ENCODE measurements at places on chromosomes 2 and 18. TPM values are rescaled to one million over a fixed set of nuclear protein-coding genes. Genes with fewer than 3 reads are reported as not detected.

The FLACC1 gene
- total RNA-seq = 0.29 TPM

The SLC16A14 gene
- 6.4 TPM for total RNA-seq

The NRP2 gene
- total RNA-seq = 1.2 TPM

The C2orf15 gene
- 1.1 TPM for total RNA-seq

The FAM110C gene
- total RNA-seq = not detected

The RFTN2 gene
- total RNA-seq = not detected

The SERPINB7 gene
- not detected for total RNA-seq

DNA sequence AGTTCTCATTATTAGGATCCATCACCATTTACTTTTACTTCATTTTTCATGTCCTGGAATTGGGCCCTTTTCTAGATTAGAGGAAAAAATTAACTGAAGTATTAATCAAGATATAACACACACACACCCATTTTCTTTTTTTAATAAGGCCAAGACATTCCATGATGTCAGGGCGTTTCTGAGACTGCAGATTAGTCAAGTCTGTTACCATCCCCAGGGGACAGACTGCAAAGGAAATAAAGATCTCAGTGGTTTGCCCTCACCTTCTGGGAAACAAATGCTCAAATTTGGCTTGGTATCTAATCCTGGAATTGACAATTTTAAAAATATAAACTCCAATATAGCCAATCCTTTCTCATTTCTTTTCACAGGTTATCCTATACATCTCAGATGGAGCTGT, 27.4 kb downstream of the RMP24 start:
- no peaks in the 10 kb centered on the region for H3K4me1 ChIP-seq
- H3K27me3 ChIP-seq = no peaks in the 10 kb centered on the region
- DNase-seq = no peak
- H3K4me3 ChIP-seq = no peak overlapping the region
- no peaks in the 10 kb centered on the region for H3K36me3 ChIP-seq
- H3K27ac ChIP-seq = no peak overlapping the region

GRCh38 chr2:47617523-47618271, 165.2 kb upstream of the MSH6 start:
- DNase-seq = no peak
- H3K36me3 ChIP-seq = no peaks in the 10 kb centered on the region
- H3K4me3 ChIP-seq = no peak overlapping the region
- no peaks in the 10 kb centered on the region for H3K4me1 ChIP-seq

DNA sequence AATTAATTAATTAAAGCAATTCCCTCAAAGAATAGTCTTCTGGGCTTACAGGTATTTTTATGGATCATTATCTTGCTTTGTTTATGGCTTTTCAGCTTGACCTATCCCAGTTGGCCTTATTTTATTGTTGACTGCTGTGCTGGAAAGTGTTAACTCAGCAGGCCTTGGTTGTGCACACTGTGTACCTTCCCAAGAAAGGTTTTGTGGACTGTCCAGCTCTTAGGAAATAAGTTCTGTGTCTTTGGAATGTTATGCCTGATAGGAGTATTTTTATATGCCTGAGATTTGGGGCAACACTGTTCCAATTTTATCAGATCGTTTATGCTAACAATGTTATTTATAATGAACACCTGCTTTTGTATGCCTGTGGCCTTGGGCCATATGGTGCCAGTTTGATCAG, 671.9 kb upstream of the ZNF804A start:
- H3K27me3 ChIP-seq = no peaks in the 10 kb centered on the region
- H3K36me3 ChIP-seq = no peaks in the 10 kb centered on the region
- DNase-seq = no peak
- H3K4me3 ChIP-seq = no peak overlapping the region
- H3K27ac ChIP-seq = no peak overlapping the region
- no peaks in the 10 kb centered on the region for H3K4me1 ChIP-seq

DNA sequence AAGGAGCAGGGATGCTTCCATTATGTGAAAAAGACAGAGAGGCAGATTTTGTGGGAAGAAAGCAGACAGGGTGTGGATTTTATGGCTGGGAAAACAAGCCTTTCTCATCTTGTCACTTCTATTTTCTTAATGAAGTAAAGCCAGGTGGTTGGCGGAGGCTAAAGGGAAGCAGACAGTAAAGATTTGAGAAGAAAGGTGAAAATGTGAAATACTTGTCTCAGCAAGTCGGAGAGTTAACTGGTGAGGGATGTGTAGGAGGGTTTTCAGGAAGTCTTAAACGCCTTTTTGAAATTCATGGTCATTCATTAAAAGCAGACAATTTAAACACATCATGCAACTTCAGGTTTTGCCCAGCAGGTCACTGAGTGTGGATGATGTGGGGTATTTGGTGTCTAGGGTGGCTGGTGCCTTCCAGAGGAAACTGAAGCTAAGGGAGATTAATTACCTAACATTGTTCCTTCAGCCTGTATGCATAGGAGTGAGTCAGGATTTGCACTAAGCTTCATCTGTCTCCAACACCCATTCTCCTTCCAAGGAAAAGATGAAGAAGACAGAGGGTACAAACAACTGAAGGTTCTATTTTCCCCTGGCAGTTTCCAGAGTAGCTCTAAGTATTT, 20.7 kb downstream of the SLC14A2 start:
- H3K36me3 ChIP-seq = no peaks in the 10 kb centered on the region
- DNase-seq = no peak
- H3K4me1 ChIP-seq = no peaks in the 10 kb centered on the region
- no peak overlapping the region for H3K27ac ChIP-seq
- H3K27me3 ChIP-seq = no peaks in the 10 kb centered on the region
- no peak overlapping the region for H3K4me3 ChIP-seq

- no peaks in the 10 kb centered on the region for H3K4me1 ChIP-seq
- H3K4me3 ChIP-seq = no peak overlapping the region
- H3K27me3 ChIP-seq = no peaks in the 10 kb centered on the region
- no peaks in the 10 kb centered on the region for H3K36me3 ChIP-seq
- H3K27ac ChIP-seq = no peak overlapping the region
- DNase-seq = no peak
Measured at GRCh38 chr2:133054297-133054696, 384.3 kb upstream of the LYPD1 start.

Measured in GM12878 (cell line).